ENCODE measurements at places on chromosomes 4 and X. TPM values are rescaled to one million over a fixed set of nuclear protein-coding genes. Genes with fewer than 3 reads are reported as not detected.

DNA sequence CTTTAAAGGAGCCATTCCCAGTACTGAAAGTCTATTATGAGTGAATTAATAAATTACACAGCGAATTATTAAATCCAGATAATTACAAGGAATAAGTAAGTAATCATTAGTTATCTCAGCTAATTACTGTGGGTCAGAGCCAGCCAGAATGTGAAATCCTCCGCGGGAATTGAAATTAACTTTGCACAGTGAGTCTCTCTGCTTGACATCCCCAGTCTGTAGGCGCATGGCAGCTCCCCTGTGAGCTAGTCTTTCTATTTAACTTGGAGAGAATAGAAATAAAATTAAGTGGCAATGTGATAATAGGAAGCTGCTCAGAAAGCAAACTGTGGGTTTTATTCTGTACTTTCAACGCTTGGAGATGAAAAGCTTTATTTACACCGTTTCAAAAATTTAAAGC lies 7.2 kb downstream of the POU4F2 start:
- ATAC-seq: no peak

GRCh38 chrX:38805432-38806389 lies 4.5 kb downstream of the MID1IP1 start:
- peak; percentile 54 for ATAC-seq

GRCh38 chr4:173130687-173131086 lies 37.9 kb upstream of the GALNT7 start:
- ATAC-seq: peak; percentile 96

DNA sequence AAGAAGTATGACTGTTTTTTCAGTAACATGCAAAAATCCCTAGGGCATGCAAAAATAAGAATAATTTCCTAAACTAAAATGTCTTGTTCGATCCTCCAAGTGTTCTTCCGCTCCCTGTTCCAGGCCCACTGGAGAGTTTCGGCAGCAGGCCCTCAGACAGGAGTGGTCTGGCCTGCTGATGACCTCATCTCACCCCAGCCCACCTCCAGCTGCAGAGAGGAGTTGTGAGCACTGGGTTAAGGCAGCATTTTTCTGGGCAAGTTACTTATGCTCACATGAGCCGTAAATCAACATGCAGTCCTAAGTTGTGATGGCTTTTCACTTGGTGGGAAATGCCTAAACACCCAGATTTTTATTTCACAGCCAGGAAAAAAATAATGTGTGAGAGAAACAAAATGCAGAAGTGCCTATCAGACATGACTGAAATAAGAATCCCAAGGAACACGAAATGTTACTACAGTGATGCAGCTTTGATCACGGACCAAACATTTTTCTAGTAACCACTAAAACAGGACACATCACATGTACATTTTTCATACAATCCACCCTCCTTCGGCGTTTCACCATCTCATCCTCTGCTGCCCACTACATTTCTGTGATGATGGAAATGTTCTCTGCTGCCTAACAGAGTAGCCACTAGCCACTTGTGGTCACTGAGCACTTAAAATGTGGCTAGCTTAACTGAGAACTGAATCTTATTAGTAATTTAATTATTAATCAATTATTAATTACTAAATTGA lies 153.3 kb upstream of the TBL1X start:
- no peak for ATAC-seq

DNA sequence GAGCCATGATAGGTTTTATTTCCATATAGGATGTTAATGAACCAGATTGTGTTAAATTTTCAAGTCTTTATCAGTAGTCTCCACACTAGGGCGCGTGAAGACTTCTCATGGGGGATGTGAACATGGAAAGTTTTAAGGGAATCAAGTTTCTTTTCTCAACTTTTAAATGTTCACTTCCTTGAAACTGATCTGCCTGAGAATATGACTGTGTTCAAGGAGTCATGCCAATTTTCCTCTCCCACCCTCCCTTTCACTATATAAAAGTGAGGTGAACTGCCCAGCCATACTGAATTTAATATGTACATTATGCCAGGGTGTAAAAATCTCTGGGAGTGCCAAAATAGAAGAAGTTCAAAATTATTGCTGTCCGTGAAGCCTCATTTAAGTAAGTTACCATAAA lies 30.4 kb upstream of the HPGDS start:
- ATAC-seq: no peak

GRCh38 chr4:44100456-44100855 lies 348.2 kb downstream of the KCTD8 start:
- ATAC-seq: no peak

GRCh38 chrX:105461016-105461415 lies 240.5 kb upstream of the TEX13A start:
- no peak for ATAC-seq

DNA sequence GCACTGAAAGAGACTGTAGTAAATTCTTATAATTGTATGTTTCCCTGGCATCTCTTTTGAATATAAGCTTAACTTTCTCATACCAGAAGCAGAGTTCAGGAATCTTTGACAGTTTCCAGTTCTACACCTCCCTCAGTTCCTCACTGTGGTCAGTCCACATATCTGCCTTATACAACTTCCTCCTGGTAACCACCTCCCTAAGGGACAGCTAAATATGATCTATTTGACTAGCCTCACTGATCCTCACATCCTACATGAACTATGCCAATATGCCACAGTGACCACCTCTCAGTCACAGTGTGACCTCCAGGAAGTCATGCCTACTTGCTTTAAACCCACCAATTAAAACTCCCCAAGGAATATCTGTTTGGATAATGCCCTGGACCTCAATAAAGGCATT lies 51.6 kb upstream of the HDAC8 start:
- no peak for ATAC-seq

GRCh38 chrX:21524008-21524407 lies 134.1 kb downstream of the KLHL34 start:
- no peak for ATAC-seq

DNA sequence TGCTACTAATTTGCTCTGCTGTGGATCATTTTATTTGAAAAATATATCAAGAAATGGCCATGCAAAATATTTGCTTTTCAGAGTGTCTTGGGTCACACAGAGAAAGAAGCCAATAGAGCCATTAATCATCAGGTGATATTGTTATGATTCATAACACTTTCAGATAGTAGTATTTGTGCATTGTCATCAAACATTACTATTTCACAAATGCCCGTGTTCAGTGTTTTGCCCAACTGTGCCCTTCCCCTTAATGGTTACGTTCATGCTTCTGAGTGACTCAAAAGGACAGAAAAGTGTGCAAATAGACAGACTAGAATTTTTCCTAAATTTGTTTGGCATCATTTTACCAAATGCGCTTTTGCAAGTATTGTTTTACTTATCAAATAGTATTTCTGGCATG lies 46.5 kb downstream of the PHOX2B start:
- ATAC-seq: no peak

- ATAC-seq: peak; percentile 71
These were observed 2.2 kb downstream of the NHS start for GRCh38 chrX:17377091-17377717.

DNA sequence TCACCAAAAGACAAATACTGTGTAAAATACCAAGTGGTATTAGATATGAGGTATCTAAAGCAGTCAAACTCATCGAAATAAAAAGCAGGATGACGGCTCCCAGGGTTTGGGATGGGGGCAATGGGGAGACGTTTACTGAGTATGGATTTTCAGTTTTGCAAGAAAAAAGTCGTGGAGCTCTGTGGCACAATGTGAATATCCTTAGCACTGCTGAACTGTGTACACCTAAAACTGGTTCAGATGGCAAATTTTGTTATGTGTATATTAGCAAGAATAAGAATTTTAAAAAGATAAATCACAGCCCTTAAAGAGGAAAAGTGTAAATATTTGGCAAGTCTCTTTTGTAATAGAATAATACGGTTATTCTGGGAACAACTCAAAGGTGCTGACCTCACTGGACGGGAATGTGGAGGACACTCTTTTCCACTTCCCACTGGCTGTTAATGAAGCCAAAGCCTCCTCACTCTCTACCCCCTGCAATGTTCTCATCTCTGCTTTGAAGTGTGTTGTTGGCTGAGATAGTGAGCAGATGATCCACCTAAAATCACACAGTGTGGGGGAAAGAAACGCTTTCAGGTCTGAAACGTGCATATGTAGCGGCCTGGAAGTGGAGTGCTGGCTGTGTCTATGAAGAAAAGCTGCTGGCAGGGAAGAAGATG lies 49.2 kb downstream of the SEL1L3 start:
- ATAC-seq: no peak

DNA sequence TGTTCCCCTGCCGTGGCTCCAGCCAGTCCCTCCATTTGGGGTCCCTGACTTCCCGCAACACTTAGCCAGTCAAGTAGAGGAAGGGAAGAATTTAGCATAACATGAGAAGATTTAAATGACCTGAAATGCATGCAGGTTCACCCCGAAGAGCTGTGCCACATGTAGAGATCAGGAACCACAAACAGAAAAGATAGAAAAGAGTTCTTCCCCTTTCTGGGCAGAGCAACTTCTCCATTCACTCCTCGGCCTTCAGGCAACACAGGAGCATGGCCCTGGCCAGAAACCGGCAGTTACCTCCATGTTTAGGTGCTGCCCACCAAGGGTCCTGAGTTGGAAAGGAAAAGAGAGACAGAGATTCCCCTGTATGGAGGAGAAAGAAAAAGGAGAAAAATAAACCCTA lies 5.2 kb downstream of the NLRP2B start:
- ATAC-seq: no peak

The IL15 gene
- 1.9 TPM for total RNA-seq

The CHRDL1 gene
- total RNA-seq: 1.7 TPM

The TCP11X1 gene
- not detected for total RNA-seq

The ESX1 gene
- not detected for total RNA-seq

The P2RY10 gene
- total RNA-seq: 0.60 TPM

The PKD2 gene
- 7.5 TPM for total RNA-seq

The TXK gene
- 1.4 TPM for total RNA-seq

The KANTR gene
- total RNA-seq: 6.6 TPM
